ENCODE measurements at places on chromosomes 13 and 19. TPM values are rescaled to one million over a fixed set of nuclear protein-coding genes. Genes with fewer than 3 reads are reported as not detected.
A peak's percentile ranks its signal among the peaks of the same experiment; 100 is the strongest.

DNA sequence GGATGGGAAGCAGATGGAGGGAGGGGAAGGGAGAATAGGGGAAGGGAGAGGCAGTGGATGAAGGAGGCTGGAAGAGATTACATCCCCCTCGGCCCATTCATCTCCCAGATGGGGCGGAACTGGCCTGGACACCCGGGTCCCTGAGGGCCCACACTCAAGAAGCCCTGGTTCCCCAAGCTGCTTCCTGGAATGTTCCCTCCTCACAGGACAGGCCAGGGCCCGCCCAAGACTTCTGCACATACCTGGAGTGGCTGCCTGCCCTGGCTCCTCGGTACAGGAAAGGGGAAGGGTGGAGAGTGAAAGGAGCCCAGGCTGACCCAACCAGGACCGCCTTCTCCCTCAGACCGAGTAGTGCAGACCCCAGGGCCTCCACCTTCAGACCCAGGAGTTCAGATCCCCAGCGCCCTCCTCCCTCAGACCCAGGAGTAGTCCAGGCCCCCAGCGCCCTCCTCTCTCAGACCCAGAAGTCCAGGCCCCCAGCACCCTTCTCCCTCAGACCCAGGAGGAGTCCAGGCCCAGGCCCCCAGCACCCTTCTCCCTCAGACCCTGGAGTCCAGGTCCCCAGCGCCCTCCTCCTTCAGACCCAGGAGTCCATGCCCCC is 489 bp downstream of the NTF4 start:
- DNase-seq, result no peak

The NEK5 gene
- 0.44 TPM for total RNA-seq

DNA sequence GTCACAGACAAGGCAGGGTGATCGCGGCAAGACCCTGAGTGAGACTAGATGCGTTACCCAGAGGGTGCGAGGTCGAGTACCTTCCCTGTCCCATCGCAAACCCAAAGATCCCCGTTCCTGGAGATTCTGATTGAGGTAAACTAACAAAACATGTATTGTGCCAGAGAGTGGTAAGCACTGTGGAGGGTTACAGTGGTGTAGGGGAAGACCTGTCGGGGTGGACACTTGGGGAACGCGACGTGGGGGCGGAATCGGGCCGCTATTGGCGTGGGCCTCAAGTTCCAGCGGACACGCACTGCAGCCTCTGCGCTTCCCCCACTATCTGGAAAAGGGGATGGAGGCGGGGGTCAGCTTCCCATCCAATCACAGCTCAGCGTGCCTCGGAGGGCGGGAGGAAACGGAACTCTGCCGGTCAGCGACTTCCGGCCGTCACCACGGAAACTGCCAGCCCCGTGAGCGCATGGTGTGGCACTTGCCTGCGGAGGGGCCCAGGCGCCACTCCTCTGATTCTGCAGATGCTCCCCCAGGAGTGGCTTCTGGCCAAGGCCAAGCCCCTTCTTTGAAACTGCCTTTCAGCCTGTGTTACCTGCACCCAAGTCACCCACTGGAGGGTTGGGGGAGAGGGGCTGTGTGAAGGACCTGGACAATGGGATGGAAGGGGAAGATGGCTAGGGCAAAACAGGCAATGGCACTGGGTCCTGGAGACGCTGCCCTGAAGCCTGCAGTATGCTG is 1.0 kb upstream of the UBE2M start:
- peak; percentile 95 for DNase-seq

GRCh38 chr13:33076001-33076992 is 60.1 kb downstream of the KL start:
- no peak for DNase-seq

The WDR88 gene
- total RNA-seq, result not detected

- no peak for DNase-seq
These were observed 99.8 kb downstream of the CRYL1 start for GRCh38 chr13:20425819-20426219.

The TMEM59L gene
- 1.9 TPM for total RNA-seq

- peak; percentile 70 for DNase-seq
These were observed 21.9 kb downstream of the AP3D1 start for GRCh38 chr19:2129486-2129885.

DNA sequence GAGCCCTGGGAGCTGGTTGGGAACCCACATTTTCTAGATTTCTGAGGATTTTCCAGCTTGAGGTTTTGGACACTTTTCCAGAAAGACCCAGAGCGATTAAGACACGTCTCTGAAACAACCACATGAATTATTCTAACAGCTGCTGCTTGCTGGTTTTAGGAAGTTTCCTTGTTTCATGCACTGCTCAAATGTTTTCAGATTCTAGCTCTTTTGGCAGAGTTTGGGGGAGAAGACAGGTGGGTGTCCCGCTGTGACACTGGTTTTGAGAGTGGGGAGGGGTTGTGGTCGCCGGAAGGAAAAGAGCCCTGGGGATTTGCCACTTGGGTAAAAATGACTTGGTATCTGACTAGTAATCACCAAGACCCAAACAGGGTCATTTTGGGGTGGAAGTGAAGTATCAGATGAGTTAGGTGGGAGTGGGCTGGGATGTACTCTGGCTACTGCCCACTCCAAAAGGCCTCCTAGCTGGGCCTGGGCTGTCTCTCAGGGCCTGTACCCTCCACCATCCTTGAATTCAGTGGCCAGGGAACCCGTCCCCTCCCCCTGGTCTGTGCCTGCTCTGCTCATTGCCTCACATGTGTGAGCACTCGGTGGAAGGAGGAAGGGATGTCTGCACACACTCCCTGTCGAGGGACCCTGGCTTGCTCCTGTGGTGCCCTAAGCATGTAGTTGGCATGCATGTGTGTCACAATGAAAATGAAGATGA is 13.2 kb downstream of the GATAD2A start:
- DNase-seq, result no peak

The PSG6 gene
- not detected for total RNA-seq

GRCh38 chr13:78680576-78681350 is 21.8 kb upstream of the OBI1 start:
- no peak for DNase-seq

DNA sequence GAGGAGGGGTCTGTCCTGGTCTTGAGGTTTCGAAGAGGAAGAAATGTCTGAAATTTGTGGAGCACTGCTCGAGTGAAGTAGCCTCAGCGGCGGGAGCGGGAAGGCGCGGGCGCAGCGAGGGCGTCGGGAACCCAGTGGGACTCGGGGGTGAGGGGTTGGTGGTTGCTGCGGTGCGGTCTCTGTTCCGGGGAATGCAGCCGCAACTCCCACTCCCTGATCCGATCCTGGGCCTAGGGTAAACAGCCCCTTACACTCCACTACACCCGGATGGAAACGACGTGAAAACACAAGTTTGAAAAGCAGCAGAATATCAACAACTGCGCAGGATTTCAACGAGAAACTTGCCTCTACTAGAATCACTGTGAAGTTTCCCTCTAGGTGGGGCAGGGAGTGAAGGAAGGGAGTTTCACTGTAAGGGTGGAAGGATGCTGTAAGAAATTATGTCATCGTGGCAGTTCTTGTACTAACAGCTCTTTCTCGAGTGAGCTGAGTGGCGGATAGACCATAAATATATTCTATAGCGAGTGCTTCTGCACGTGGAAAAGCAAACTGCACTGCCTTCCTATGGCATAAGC is 2.0 kb upstream of the KLF12 start:
- peak; percentile 42 for DNase-seq

The NLRP12 gene
- 0.84 TPM for total RNA-seq

The SIRT6 gene
- total RNA-seq, result 21.8 TPM

DNA sequence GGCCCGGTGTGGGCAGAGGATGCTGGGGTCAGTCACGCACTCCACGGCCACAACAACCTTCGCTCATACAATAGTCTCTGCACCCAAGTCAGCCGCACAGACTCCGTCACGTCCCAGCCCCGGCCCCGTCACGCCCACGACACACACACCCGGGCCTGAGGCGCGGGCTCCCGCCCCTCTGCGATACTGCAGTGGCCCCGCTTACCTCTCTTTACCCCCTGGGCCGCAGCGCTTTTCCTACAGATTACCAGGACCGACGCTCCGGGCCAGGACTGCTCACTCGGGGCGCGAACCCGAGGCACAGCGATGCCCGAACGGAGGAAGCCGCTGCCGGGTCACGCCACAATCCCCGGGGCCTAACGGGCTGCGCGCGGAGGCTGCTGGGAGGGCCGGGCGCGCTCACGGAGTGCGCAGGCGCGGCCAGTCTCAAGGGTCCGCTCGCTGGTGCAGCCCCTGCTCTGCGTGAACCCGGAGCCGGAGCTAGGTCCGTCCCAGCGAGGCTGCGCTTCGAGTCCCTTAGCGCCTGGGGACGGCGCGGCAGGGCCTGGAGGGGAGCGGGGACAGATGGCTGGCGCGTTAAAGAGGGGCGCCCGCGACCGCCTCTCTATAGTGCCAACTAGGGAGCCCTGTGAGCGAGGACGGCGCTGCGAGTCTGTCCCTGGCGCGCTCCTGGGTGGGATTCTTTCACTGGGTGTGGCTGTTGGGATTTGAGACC is at the start of gene ZFP82:
Gene ZFP82 (minus strand): TSS at position 358 of the 715 bp plus-strand sequence. CDS start 8,855 bp downstream, outside the sequence.
- DNase-seq, result peak; percentile 88

GRCh38 chr19:12938779-12939601 is 581 bp downstream of the CALR start:
- DNase-seq, result no peak

DNA sequence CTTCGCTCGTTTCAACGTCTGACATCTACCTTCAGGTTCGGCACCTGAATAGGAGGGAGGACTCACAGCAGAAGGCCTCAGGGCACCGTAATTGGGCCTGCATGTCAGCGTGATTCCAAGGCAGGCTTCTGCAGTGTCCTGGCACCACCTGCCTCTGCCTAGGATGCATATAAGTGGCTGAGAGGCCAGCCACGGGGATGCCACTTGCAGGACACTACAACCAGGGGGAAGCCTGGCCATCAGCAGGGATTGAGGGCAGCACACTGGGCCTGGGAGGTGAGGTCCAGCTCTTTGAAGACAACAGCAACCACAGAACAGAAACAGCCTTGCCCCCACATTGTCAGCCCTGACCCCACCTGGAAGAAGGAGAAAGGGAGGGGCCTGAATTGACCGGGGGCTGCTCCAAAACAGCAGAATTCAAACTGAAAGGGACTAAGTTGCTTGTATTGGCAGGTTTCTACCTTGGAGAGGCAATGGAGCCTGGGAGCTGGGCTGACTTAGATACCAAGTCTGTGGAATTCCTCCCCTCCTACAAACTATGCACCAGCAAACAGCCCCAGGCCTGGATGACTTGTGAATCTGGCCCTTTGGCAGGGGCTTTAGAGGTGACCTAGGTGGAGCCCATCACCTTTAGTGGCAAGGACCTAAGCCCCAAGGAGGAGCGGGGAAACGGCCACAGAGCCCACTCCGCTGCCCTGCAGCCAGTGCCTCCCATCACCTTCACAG is 34.1 kb upstream of the POMP start:
- no peak for DNase-seq

DNA sequence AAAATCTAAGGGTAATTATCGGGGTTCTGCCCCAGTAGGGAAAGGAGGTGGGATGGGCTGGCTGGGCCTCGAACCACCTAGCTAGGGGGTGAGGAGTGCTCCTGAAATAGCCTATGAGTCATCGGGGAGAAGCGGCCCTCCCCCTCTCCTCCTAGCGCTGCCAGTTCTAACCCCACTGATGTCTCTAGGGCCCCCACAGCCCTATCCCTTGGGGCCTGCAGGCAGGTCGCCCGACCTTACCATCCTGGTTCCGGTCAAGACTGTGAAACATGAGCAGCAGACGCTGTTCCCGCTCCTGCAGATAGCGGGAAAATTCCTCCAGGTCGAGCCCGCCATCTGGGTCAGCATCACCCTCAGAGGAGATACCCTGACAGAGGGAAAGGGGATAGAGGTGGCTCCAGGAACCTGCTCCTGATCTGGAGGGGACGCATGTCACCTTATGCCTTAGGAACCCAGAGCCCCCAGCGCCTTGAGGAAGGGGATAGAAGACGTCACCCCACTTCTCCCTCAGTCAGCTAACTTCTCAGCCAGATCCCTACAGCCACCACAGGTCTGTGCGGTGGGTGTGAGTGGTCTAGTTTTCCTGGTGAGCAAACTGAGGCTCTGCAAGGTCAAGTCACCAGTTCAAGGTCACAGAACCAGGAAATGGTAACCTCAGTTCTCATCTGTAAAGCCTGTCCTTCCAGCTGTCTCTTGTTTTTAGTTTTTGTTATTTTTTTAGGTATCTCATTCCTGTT is 1.5 kb downstream of the SLC25A23 start:
- no peak for DNase-seq

The ADGRE3 gene
- total RNA-seq, result not detected

- no peak for DNase-seq
These were observed 555.4 kb downstream of the KCTD12 start for GRCh38 chr13:76330761-76331160.

- no peak for DNase-seq
These were observed 18.0 kb upstream of the CD70 start for GRCh38 chr19:6608940-6609339.

GRCh38 chr19:16467581-16467980 is 4.2 kb downstream of the EPS15L1 start:
- peak; percentile 48 for DNase-seq

DNA sequence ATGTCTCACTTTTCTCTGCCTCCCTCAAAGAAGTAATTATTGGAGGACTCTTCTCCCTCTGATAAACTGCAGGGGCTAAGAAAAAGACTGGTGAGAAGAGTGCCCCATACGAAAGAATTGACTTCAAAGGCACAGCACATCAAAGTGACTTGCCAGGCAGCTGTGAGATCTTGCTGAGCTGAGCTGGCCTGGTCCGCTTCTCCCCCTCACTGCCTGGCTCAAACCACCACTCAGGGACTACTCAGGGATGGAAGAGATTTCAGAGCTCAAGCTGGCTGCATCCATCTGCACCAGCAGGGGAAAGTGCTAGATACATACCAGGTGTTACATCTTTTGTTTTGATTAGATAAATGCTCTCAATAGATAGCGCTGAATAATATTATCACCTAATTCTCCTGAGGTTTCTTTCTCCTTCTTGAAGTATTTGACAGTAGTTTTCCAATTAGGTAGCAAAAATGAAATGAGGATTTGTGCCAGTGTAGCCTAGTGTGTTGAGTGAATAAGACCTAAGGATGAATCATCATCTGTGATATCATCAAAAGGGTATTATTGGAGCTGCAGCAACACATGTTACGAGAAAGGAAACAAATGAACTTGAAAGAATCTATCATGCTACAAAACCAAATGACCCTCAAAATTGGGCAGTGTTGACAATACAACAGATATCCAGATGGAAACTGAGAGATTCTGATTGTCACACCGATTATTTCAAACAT is 379.8 kb downstream of the TBC1D4 start:
- DNase-seq, result no peak

- DNase-seq, result peak; percentile 82
These were observed 207.4 kb upstream of the RFC3 start for GRCh38 chr13:33610438-33611120.

DNA sequence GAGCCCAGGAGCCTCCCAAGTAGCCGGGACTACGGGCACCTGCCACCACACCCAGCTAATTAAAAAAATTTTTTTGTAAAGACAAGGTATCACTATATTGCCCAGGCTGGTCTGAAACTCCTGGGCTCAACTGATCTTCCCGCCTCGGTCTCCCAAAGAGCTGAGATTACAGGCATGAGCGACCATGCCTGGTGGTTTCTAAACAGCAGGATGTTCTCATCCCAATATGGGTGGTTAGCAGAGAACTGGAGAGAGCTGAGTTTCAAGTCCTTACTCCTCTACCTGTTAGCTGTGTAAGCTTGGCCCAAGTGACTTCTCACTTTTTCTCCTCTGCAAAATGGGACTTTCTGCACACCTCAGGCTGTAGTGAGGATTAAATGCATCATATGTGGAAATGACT is 8.0 kb downstream of the TMEM91 start:
- no peak for DNase-seq

The ZNF440 gene
- 6.3 TPM for total RNA-seq

The GNG8 gene
- total RNA-seq, result 5.2 TPM

The PLPPR3 gene
- 0.21 TPM for total RNA-seq

The TMEM150B gene
- total RNA-seq, result 3.6 TPM

GRCh38 chr19:20233105-20233504 is 66.1 kb downstream of the ZNF486 start:
- no peak for DNase-seq

The SIGLECL1 gene
- not detected for total RNA-seq
